ENCODE measurements at places on chromosomes 4 and X.

GRCh38 chr4:139123910-139124309 lies 53.1 kb downstream of the ELF2 start:
- no peak for DNase-seq

DNA sequence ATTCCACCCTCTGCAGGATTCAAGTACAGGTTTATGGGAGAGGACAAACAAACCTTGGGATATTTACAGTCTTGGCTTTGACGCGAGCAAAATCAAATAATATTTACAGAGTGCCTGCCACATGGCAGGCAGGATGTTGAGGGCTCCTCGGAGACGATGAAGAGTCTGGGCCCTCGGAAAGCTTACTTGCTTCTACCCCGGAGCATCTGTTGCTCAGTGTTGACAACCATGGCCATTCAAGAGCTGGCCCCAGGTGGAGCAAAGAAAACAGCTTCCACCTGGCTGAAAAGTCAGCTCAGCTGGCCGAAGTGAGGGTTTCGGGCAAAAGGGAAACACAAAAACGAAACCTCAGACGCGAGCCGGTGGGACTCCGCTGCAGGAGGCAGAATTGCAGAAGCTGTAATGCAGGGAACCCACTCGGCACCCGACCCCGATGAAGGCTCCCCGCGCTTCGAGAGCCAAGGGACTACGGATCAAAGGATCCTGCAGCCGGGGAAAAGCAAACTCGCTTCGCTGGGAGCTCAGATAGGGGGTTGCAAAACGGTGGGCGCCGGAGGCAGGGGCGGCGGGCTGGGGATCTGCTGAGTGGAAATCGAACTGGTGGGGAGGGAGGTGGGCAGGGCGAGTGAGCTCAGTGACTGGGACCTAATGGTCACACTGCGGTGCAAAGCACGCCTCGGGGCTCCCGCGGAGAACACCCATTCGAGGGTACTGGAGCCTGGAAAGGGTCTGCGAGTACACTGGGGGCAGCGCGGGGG lies 805 bp downstream of the ATP8A1 start:
- peak; percentile 72 for DNase-seq

- DNase-seq: peak; percentile 98
Observed at GRCh38 chr4:121696170-121696580, 605 bp downstream of the ANXA5 start.

- DNase-seq: no peak
Observed at GRCh38 chrX:133175605-133176004, 42.5 kb downstream of the TFDP3 start.

DNA sequence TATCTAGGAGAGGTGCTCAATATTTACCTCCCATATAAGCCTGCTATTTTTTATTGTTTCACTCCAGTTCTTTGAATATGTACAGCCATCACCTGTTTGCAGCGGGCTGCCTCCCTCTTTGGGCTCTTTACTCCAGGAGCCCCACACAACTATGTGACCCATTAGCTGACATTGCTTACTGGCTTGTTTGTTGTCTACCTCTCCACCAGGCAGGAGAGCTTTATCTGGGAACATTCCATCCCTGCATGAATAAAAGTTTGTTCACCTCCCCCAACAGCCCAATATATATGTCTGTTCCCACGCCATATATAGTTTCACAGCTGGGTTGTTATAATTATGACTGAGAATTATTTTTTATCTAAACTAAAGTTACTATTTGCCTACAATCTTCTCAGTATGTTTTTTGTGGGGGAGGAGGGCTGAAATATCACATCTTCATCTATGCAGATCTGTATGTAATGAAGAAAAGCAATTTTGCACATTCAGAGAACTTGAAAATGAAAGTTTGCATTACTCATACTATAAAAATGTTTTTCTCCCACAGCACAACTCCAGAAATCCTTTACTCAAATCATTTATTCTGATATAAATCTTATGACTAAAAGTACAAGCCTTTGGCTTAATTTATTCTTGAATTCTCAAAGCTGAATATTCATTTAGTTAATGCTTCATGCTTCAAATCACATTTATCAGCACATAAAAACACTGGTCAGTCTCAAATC lies 61.2 kb upstream of the DAPP1 start:
- DNase-seq: no peak

DNA sequence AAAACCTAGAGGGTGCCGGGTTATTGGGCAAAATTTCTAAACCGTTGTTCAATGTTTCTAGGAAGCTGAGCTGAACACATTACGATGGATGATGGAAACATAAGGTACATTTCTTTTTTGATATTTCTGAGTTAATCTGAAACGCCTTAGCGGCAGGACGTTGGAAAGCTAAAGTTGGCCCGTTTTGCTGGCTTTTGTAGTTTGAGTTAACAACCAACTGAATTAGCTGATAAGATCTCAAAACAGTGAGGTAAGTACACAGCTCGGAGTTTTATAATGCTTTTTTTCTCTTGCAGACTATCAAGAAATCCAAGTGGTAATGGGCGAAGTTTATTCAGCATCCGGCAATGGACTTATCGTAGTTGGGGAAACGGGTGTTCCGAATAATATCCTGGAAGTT lies 73.5 kb downstream of the PRSS12 start:
- no peak for DNase-seq

Data from suppressor macrophage treated with lipopolysaccharide for 1 hour (primary cell).